ENCODE measurements at places on chromosomes 3 and 15. TPM values are rescaled to one million over a fixed set of nuclear protein-coding genes. Genes with fewer than 3 reads are reported as not detected.

The TMEM40 gene
- total RNA-seq, result not detected

The CD200R1 gene
- 0.06 TPM for total RNA-seq

The PRR20G gene
- total RNA-seq, result not detected

The FSTL1 gene
- 849 TPM for total RNA-seq

The POLR2M gene
- 261 TPM for total RNA-seq

The FANCD2OS gene
- not detected for total RNA-seq

The GATM gene
- total RNA-seq, result 0.37 TPM

The IQCF5 gene
- not detected for total RNA-seq

Measured in aortic smooth muscle cell (primary cell).